Right atrium auricular region (tissue), 2 donors: ENCODE measurements at places on chromosomes 2 and 18. TPM values are rescaled to one million over a fixed set of nuclear protein-coding genes. Genes with fewer than 3 reads are reported as not detected.

Gene GALR1
- total RNA-seq = 0.04 TPM

Gene ONECUT2
- 0.04 TPM for total RNA-seq

Gene PAX8
- total RNA-seq = 1.2 TPM

DNA sequence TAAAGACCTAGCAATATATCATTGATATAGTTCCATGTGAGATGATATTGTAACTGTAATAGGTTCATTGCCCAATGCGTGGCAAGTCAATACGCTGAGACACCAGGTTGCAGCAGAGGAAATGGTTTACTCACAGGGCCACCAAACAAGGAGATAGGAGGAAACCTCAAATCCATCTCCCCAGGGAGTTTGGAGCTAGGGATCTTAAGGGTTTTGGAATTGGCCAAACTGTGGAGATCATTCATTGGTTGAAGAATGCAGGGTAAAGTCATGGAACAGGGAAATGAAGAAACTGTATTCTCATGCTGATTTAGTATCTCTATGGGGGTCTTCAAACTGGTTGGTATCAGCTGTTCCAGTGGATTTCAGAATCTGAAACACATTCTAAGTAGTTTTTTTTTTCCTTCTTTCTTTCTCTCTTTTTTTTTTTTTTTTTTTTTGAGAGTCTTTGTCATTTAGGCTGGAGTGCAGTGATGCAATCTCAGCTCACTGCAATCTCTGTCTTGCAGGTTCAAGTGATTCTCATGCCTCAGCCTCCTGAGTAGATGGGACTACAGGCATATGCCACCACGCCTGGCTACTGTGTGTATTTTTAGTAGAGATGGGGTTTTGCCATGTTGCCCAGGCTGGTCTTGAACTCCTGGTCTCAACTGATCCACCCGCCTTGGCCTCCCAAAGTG, 30.7 kb upstream of the PPM1B start:
- DNase-seq = no peak

Gene FAM124B
- 1.3 TPM for total RNA-seq

DNA sequence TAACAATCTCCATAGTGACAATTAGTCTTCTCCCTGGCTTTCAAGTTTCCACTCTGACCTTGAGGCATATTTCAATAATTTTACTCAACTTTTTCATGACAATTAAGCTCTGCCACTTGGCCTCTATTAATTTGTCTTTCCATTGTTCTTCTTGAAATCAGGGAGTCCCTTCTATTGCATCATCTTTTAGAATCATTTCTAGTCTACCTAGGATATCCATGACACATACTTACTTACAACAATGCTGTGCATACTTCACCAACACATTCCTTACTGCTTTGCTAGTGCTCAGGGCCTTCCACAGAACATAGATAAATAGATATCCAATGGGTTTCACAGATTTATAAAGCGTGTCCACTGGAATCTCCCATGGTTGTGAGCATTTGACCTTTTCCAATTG, 331.5 kb upstream of the LRP1B start:
- no peak for DNase-seq
